Left kidney (tissue), 8 donors: ENCODE measurements at places on chromosomes 3 and 15. TPM values are rescaled to one million over a fixed set of nuclear protein-coding genes. Genes with fewer than 3 reads are reported as not detected.

Gene SLC28A2
- 1.0 TPM for polyA plus RNA-seq

Gene CDCP1
- 1.2 TPM for polyA plus RNA-seq

Gene ARID3B
- 16.8 TPM for polyA plus RNA-seq

Gene NTRK3
- polyA plus RNA-seq = 13.7 TPM

Gene TUSC7
- not detected for polyA plus RNA-seq

Gene SLC24A1
- 25.9 TPM for polyA plus RNA-seq

Gene TMCO5A
- polyA plus RNA-seq = not detected

Gene RPL15
- polyA plus RNA-seq = 1,916 TPM

- DNase-seq = no peak
Observed at GRCh38 chr15:62972814-62973213, 69.7 kb upstream of the TPM1 start.

DNA sequence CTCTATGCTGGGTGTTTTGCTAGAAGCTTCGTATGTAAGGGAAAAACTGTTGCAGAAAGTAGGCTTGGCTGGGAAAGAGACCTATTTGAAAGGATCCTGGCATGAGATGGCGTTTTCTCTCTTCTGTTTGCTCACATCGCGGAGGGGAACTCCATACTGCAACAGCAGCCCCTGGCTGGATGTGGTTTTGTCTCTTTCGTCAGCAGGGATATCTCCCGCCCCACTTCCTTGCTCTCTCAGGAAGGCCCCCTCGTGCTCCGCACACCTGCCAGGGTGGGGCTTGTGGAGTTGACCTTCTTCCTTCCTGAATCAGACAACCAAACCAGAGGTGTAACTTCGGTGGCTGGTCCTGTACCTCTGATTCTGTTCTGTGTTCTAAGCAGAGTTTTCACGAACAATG lies 26.4 kb upstream of the MYZAP start:
- DNase-seq = no peak

- DNase-seq = no peak
Observed at GRCh38 chr3:94374439-94375161, 311.7 kb downstream of the NSUN3 start.

GRCh38 chr3:156448300-156448699 lies 106.6 kb downstream of the SSR3 start:
- no peak for DNase-seq

- no peak for DNase-seq
Observed at GRCh38 chr3:166759736-166760513, 620.2 kb downstream of the ZBBX start.

DNA sequence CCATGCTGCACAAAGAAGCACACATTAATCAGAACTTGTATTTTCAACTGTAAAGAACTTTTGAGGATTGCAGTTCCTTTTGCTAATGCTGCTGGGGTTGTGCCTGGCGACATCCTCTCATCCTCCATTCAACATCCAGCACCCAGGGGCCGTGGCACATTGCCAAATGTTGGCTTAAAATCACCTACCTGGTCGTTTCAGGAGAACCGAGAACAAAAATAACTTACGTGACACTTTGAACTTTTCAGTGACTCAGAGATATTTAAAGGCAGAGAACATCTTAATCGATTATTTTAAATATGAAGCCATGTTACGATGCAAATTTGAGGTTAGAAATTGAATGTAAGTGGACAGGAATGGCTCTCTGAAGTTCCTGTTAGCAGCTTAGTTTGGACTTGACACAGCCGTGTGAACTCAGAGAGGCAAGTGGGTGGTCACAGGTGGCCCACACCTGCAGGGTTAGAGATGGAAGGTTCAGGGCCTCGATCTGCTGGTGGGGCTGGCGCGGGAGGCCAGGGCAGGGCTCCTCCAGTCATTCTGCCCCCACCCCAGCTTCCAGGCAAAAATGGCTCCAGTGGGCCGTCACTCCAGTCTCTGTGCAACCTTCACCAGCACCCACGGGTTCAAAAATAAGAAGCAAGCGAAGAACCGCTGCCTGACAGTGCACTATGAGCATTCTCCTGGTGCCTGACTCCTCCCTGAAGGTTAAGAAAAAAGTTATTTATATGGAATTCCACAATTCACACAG lies 12.2 kb downstream of the LRRK1 start:
- no peak for DNase-seq

DNA sequence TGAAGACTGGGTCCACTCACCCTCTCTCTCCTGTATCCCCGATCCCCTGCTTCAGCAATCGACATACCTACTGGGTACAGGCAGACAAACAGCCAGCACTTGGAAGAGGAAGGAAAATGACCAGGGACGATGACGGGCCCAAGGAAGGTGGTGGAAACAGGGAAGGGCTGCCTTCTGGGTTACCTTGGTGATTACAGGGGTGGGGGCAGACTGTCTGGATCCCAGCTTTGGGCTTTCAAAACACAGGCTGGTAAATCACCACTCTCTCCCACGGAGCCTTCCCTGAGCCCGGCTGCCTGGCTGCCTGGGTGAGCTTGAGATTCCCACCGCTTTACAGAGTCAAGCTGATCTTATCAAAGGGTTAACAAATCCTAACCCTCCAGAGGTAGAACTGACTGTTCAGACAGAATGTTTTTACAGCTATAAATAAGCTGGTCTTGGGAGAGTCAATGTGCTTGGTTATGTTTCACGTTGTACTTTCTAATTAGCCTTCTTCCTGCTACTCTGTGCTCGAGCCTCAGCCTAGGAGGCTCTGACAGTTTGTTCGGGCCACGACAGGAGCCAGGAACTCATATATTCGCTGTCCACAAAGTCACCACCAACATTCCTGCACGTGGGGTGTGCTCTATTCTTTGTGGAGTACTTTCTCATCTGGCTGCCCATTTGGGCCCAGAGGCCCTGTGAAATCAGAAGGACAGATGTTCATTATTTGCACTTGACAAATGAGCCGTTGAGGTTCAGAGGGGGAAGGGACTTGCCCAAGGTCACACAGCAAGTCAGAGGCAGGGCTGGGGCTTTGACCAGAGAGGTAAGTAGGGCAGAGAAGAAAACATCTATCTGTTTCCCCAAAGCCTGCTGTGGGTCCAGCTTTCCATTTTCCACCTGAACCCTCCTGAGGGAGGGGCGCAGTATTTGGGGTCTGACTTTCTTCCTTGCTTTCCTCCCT lies 63.5 kb downstream of the FEM1B start:
- peak; percentile 29 for DNase-seq

DNA sequence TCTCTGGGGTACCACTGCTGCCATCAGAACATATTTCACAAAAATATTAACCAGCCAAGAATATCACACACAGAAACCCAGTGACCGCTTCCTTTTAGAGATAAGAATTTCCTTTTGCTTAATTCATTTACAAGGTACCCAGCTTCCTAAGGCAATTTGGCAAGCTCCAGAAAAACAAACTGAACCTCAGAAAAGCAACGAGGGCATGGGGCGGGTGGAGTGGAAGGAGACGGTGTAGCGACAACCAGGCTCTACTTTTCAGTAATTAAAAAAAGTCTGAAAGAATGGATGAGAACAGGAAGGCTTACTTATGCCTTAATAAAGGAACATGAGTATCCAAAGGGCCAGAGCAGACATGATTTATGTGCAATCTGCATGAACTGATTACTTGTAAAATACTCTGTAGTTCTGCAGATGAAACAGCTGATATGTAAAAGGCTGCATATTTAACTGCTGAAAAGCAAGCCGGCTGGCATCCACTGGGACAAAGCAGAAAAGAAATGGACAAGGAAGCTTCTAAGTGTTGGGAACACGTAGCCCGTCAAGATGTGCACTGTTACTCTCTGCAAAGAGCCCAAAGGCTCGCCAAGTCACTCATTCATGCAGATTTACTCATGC lies 18.6 kb downstream of the RFTN1 start:
- no peak for DNase-seq

- no peak for DNase-seq
Observed at GRCh38 chr3:115162759-115163158, 15.7 kb upstream of the ZBTB20 start.

DNA sequence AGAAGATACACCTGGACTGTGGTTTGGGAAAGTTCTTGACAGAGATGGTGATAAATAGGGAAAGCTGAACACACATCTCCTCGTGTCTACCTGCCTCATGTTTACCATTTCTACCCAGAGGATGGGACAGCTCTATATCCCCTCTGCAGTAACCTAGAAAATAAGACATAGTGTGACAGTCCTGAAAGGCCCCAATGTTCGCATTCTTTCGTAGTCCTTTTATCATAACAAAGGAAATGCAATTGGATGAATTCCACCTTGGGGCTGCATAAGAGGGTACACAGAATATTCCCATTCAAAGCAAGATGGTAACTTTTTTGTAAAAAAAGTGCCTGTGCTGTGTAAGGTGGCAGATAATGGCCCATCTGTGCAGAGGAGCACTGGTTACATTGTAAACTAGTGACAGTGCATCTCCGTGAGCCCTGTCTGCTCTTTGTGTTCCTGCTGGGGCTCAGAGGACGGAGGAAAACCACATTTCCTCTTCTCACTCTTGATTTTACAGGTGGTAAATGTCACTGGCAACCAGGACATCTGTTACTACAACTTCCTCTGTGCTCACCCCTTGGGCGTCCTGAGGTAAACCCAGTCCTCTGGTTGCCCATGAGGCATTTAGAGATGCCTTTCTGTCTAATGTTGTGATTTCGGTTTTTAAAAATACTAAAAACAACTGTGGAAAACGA lies 74.3 kb downstream of the SIDT1 start:
- DNase-seq = no peak

DNA sequence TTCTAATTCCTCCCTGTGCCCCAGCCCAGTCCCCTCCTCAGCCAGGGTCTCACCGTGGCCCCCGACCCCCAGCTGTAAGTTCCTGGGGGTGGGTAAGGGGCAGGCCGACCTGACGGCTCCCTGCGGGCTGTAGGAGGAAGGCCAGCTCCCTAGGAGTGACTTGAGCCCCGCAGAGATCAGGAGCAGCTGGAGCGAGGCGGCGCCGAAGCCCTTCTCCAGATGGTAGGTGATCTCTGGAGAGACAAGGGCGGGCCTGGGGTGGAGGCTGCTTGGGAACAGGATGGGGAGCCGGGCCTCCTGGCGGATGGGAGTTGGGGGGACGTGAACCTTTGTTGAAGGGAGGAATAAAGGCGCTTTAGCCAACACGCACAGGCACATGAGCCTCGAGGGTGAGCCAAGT lies 4.2 kb downstream of the SLC28A1 start:
- no peak for DNase-seq

GRCh38 chr15:78177447-78177873 lies 28.3 kb downstream of the IDH3A start:
- peak; percentile 12 for DNase-seq

GRCh38 chr3:47228088-47228487 lies 54.5 kb downstream of the KIF9 start:
- DNase-seq = no peak

DNA sequence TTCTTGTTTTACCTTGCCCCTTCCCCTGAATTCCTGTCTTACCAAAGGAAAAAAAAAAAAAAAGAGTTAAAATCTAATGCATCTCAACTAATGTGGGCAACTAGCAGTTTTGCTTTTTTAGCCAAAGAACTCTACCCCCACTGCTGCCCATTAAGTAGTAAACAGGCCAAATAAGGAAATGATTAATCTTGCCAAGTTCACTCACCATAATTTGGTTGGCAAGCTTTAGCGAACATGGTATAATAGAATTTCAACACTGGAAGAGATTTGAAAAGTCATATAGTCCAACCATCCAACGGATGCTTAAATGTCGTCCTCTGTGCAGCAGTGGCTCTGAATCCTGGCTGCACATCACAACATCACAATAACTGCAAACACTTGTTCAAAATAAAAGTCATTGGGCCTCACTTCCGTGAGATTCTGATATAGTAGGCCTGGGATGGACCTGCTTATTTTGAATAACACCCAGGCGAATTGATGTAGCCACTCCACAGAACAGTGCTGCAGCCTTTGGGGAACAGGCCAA lies 142.0 kb upstream of the UBE2E1 start:
- no peak for DNase-seq

GRCh38 chr15:90845201-90845949 lies 23.0 kb upstream of the FURIN start:
- DNase-seq = no peak

GRCh38 chr3:87732294-87732693 lies 326.5 kb downstream of the CGGBP1 start:
- no peak for DNase-seq

- DNase-seq = no peak
Observed at GRCh38 chr15:68158046-68158628, 47.0 kb downstream of the CALML4 start.
